ENCODE measurements at places on chromosomes 2 and 18.
A peak's percentile ranks its signal among the peaks of the same experiment; 100 is the strongest.

- no peak for DNase-seq
Observed at GRCh38 chr2:216328347-216328746, 43.9 kb downstream of the MARCHF4 start.

- no peak for DNase-seq
Observed at GRCh38 chr2:195164930-195165329, 492.1 kb upstream of the SLC39A10 start.

DNA sequence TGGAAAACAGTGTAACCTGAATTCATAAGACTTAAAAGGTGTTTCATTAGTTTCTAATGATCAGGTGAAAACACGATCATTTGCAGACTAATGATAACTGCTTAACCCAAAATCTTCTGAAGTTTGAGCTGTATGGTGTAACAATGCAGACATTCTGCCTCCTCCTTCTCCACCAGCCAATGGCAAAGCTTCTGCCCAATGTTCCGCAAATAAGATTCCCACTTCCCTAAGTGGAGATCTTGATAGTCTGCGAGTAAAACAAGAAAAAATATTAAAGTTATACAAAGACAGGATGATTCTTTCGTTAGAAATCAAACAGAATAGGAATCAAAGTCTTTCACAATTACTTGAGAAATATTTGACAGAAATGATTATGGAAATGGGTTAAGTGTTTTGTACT lies 8.1 kb downstream of the C2orf42 start:
- DNase-seq = no peak

DNA sequence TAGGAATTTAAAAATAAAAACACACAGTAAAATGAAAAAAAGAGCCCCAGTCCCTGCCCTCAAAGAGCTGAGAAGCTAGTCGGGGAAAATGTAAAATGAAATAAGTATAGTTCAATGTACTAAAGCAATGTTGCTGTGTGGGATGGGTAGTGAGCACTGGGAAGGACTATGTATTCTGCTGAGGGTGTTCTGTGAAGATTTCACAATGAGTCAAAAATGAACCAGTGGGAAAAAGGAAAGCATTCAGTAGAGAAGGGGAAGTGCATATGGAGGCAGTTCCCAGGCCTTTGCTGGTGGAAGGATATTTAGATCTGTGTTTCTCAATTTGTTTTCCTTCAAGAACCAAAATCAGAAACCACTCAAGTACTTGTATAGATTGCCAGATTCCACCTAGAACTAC lies 1094.7 kb upstream of the KLHL29 start:
- no peak for DNase-seq

DNA sequence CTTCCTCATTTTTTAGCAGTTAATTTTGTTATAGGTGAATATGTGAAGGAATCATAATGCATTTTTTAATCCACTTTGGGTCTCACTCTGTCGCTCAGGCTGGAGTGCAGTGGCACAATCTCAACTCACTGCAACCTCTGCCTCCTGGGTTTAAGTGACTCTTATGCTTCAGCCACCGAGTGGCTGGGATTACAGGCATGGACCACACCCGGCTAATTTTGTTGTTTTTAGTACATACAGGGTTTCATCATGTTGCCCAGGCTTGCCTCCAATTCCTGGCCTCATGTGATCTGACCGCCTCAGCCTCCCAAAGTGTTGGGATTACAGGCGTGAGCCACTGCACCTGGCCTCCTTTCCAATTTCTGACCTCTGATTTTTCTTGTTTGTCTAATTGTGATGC lies 17.7 kb downstream of the SCYGR5 start:
- no peak for DNase-seq

DNA sequence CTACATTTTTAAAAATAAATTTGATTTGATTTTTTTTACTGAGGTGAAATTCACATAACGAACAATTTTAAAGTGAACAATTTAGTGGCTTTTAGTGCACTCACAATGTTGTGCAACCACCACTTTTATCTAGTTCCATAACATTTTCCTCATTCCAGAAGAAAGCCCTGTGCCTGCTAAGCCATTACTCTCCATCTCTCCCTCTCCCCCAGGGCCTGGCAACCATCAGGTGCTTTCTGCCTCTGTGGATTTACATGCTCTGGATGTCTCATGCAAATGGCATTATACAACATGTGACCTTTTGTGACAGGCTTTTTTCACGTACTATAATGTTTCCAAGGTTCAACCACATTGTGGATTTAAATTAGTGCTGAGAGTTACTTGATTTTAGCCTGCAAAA lies 19.9 kb upstream of the LDLRAD4 start:
- no peak for DNase-seq

GRCh38 chr2:126253669-126254068 lies 402.3 kb upstream of the GYPC start:
- DNase-seq = no peak

- no peak for DNase-seq
Observed at GRCh38 chr18:31100436-31101182, 1.6 kb downstream of the DSC2 start.

- DNase-seq = no peak
Observed at GRCh38 chr18:34122724-34123334, 101.9 kb downstream of the NOL4 start.

- no peak for DNase-seq
Observed at GRCh38 chr2:207594731-207595130, 30.5 kb downstream of the METTL21A start.

DNA sequence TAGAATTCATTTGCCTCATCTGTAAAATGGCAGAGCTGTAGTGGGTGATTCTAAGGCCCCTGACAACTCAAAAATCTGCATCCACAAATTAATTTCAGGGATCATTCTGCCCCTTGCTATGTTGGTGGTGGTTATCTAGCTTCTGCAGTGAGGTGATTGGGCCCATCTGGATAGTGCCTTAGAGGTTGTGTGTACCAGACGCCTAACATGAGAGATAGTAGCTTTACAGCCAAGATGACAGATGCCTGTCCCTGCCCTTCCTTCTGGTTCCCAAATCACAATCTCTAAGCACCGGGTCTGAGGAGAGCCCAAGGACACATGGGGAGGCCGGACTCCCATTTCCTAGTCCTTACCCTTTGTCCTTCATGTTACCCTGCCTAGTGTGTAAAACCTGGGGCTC lies 51.1 kb upstream of the TNP1 start:
- DNase-seq = no peak

GRCh38 chr2:60552078-60552850 lies 1.2 kb downstream of the BCL11A start:
- DNase-seq = peak; percentile 29

DNA sequence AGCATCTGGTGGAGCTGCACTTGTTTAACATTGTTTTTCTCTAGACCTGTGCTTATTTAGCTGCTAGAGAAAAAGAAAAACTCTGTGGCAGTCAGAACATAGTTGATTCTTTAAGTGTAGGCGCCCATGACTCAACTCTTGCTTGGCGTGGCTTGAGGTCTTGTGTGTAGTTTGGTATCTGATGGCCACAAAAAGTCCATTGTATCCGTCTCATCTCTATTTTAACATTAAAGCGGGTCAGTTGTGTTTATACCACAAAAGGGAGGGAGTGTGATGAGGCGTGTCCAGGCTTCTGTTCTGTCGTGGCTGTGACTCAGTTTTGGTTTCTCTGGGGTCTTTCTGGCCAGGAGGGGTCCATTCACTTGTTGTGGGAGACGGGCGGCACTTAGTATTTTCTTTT lies 24.2 kb upstream of the UGT1A8 start:
- no peak for DNase-seq

DNA sequence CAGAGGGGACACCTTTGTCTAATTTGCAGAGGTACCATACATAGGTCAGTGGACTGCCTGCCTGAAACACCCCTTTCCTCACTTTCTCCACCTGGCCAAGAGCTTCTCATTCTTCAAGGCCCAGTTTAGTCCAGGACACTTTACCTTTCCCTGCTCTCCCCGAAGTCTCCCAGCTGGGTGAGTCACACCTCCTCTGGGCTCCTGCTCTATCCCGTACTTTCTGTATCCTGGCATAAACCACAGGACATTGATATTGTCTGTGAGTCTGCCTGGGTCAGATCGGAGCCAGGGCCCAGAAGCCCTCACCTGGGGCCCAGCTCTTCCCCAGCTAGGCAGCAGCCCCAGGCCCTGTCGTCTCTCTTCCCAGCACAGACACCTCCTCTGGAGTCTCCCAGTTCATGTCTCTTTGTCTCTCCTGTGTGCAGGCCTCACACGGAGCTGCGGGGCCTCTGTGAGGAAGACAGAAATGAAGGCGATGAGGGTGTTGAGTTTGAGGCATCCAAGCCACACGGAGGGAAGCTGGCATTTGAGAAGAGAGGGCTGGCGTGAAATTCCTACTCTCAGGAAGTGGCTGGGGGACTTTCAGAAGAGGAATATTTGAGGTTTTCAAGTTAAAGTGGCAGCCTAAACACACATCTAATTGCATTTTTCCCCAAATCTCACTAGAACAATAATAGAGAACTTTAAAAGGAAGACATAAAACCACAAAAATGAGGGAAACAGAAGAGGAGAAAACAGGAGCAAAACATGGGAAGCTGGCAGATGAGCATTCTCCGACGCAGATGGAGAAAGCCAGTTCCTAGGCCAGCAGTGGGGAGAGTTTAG lies 79.6 kb upstream of the LAPTM4A start:
- no peak for DNase-seq

DNA sequence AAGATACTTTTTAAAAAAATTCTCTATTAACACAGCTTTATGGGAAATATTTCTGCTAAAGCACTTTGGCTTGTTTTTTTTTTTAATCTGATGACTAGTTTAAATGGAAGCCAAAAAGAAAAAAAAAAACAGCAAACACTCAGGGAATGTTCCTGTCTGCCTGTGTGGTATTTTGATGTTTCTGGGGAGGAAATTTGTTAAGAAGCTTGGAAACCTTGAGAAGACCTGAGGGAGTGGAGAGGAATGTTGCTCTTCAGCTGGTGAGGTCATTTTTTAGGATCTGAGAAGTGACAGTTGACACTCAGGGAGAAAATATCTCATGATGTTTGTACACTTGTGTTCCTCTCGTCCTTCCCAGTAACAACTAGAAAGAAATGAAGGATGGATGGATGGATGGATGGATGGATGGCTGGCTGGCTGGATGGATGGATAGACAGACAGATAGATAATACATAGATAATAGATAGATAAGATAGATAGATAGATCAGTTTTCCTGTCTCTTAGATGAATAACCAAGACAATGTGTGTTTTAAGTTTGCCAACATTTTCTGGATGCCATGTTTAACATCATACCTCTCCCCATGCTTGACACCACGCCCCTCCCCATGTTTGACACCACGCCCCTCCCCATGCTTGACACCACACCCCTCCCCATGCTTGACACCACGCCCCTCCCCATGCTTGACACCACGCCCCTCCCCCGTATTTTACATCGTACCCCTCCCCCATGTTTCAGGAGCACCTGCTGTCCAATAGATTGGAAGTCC lies 84.8 kb downstream of the CTIF start:
- DNase-seq = no peak

- peak; percentile 78 for DNase-seq
Observed at GRCh38 chr2:10331702-10332401, 29.1 kb downstream of the HPCAL1 start.

- peak; percentile 26 for DNase-seq
Observed at GRCh38 chr2:238143239-238143951, 4.9 kb downstream of the KLHL30 start.

DNA sequence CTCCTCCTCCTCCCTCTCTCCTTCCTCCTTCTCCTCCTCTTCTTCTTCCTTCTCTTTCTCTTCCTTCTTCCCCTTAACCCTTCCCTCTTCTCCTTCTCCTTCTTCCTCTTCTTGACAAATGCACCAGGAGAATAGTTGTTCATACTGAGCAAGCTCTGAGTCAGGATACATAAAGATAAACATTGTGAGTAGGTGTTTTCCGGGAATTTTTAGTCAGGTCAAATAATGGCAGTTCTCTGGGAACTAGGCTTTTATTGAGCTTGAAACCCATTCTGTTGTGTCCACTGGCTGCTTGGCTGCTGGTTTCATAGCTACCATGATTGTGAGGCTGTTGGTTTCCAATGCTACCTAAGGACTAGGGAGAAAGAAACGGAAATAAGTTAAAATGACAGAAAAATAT lies 1144.7 kb upstream of the DDX18 start:
- no peak for DNase-seq

GRCh38 chr2:47223980-47224379 lies 68.9 kb upstream of the STPG4 start:
- DNase-seq = no peak

- no peak for DNase-seq
Observed at GRCh38 chr2:237064203-237065070, 21.3 kb upstream of the COPS8 start.

- no peak for DNase-seq
Observed at GRCh38 chr2:226414335-226414734, 385.3 kb downstream of the IRS1 start.

GRCh38 chr2:55871637-55872036 lies 51.9 kb downstream of the EFEMP1 start:
- DNase-seq = no peak

DNA sequence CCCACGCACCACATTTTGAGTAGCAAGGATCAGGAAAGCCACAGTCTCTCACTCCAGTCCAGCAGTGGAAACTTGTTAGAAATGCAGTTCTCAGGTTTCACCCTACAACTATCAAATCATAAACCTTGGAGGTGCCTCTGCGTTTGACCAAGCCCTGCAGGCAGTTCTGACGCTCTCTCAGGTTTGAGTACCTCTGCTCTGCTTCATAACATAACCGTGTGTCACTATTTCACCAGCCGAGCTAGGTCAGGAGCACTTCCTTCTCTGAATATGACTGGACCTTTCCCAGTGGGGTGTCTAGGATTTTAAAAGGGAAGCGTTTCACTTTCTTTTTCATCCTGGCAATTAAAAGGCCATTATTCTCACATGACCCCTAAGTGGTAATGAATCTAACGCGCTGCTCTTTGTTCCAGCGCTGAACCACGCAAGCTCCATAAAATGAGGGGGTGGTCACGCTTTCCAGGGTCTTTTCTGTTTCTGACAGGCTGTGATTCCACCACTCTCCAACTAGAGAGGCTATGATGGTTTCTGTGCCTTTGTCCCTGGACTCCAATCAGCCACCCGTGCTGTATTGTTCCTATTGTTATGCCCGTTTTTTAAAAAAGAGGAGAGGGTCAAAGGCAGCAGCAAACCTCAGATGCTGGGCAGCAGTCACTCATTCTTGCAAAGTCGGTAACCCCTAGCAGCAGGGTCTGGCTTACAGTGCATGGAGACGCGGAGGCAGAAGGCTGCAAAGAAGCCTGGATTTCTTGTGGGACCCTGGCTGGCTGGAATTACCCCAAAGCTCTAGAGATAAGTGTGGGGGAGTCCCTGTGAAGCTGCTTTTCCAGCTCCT lies 75.2 kb upstream of the CTNNA2 start:
- DNase-seq = no peak

- DNase-seq = no peak
Observed at GRCh38 chr2:238174701-238175100, 15.9 kb downstream of the ERFE start.

DNA sequence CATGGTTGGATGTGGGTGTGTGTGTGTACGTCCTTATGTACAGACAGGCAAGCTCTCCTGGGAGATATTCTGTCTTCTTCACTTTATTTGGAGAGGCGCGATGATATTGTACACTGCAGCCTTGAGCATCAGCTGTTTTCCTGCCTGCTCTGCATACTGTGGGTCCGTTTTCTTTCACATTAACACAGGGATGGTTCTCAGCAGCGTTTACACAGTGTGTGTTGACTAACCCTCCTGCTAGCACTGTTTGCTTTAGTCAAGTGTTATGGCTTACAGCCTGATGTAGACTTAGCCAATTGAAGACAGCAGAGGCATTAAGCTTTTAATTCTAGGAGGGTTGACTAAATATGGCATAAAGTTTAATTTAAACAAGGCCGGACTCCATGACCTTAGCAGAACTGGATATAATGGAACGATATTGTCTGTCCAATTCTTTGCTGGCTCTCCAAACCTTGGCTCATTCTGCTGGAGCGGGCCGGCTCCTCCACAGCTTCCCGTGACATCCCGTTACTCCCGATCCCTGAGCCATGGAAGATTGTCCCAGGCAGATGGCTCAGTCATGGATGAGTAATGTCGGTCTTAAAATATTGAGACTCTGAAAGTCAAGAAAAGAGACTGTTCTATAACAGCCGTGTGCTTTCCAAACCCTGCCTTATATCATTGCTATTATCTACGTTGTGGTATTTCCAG lies 134.7 kb downstream of the TPGS2 start:
- no peak for DNase-seq

Data from activated naive CD8-positive, alpha-beta T cell treated with anti-CD3 and anti-CD28 coated beads, Interleukin-2, amount 50 U/mL, for 24 hours (primary cell).